ENCODE measurements at places on chromosomes 3 and 15. TPM values are rescaled to one million over a fixed set of nuclear protein-coding genes. Genes with fewer than 3 reads are reported as not detected.

The MLH1 gene
- total RNA-seq, result 77.8 TPM

The FBXL22 gene
- 0.95 TPM for total RNA-seq

The PYGO1 gene
- 0.06 TPM for total RNA-seq

The PAQR5 gene
- total RNA-seq, result 0.13 TPM

The OR5H14 gene
- not detected for total RNA-seq

The ZNF501 gene
- 5.0 TPM for total RNA-seq

The CYP1A2 gene
- not detected for total RNA-seq

The KCNMB2 gene
- total RNA-seq, result not detected

The ALG1L2 gene
- total RNA-seq, result 1.0 TPM

The POLR2H gene
- total RNA-seq, result 190 TPM

The FBLN2 gene
- total RNA-seq, result 0.55 TPM

The UBXN7 gene
- total RNA-seq, result 51.1 TPM

The LRRN1 gene
- total RNA-seq, result 0.97 TPM

The CD47 gene
- 107 TPM for total RNA-seq

Measured in activated CD8-positive, alpha-beta memory T cell treated with anti-CD3 and anti-CD28 coated beads for 36 hours (primary cell).